ENCODE measurements at places on chromosomes 3 and 15.

DNA sequence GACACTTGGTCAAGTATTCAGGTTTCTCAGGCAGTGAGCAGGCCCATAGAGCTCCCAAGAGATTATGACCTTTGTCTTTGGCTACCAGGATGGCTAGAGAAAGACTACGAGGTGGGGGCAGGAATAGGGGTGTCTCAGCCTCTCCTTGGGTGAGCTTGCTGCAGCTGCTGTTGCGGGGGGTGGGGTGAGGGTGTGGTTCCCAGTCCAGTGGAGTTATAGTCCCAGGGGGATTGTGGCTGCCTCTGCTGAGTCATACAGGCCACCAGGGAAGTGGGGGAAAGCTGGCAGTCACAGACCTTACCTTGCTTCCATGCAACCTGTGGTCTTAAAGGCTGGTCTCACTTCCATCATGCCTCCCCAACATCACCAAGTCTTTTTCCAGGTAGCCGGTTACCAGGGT, 31.7 kb downstream of the ATP2C1 start:
- no peak for DNase-seq

GRCh38 chr3:71990545-71990944, 205.6 kb upstream of the PROK2 start:
- DNase-seq = no peak

DNA sequence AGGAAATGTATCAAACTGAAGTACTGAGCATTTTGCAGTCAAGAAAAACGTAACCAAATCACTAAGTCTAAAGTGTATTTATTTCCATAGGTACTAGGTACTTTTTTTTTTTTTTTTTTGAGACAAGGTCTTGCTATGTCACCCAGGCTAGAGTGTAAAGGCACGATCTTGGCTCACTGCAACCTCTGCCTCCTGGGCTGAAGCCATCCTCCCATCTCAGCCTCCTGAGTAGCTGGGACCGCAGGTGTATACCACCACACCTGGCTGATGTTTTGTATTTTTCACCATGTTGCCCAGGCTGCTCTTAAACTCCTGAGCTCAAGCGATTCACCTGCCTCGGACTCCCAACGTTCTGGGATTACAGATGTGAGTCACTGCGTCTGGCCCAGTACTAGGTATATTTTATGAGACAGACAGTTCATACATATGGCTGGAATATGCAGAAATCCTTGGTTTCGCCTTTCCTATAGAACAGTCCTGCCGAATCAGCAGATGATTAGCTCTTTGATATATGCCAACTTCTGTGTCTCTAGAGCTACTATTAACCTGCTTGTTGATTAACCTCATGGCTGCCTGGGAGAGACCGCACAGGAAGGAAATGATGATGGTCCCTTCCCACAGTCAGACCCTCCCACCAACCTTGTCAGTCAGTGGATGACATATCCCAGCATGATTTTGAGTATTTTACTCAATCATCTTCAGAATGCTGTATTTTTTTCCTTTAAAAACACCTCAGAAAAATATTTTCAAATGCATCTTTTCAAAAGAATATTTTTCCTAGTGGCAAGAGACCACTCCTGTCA, 32.3 kb downstream of the TMOD3 start:
- DNase-seq = peak; percentile 61

DNA sequence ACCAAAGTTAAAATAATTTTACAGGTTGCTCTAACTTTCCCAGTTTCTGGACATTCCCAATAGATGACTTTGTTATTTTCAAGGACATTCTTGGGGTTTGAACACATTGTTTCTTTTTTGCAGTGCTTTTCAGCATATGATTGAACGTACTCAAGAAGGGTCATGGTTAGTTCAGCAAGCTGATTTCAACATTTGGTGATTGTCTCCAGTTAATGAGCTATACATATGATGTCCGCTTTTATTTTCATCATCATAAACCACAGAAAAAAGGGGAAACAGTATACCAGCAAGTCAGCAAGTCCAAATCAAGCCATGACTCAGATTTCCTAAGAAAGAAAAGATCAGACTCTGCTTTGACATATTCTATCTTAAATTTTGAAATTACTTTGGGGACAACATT, 69.4 kb downstream of the B3GALNT1 start:
- DNase-seq = peak; percentile 83

GRCh38 chr3:69033470-69033869, 18.7 kb downstream of the TMF1 start:
- peak; percentile 93 for DNase-seq

DNA sequence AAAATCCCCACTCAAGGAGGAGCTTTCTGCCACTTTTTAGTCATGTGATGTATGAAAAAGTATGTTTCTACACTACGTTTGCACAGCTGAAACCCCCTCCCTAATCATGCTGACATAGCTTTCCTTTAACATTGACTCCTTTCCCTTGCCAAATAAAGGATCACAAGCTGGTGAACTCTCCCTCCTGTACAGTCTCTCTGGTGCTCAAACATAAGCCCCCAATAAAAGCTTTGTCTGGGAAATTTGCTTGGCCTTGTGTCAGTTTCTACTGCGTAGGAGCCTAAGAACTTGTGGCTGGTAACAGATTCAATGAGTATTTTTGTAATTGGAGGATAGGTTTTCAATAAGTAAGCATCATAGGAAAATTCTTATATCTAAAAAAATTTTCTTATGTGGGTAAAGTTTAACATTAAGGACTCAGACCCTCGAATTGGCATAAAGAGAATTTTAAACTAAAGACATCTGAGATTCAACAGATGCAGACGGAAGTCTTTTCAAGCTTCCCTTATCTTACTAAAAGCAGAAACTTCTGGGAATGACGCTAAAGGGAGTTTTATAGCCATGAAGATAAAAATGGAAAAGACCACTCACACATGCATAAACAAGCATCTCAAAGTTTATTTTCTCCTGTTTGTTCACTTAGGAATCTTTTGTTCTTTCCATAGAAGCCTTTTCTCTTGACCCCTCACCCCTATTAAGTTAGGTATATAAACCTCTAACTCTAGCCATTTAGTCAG, 44.1 kb upstream of the P2RY1 start:
- DNase-seq = no peak
